ENCODE measurements at places on chromosomes 5 and 9. TPM values are rescaled to one million over a fixed set of nuclear protein-coding genes. Genes with fewer than 3 reads are reported as not detected.
A peak's percentile ranks its signal among the peaks of the same experiment; 100 is the strongest.

The PCDHB8 gene
- total RNA-seq: 3.5 TPM

The GABRA1 gene
- not detected for total RNA-seq

The SLC35A4 gene
- 22.9 TPM for total RNA-seq

The CD72 gene
- 6.0 TPM for total RNA-seq

GRCh38 chr5:77066823-77067442, 20.2 kb downstream of the ZBED3 start:
- no peak overlapping the region for H3K27ac ChIP-seq
- no peaks in the 10 kb centered on the region for H3K27me3 ChIP-seq
- H3K36me3 ChIP-seq: no peaks in the 10 kb centered on the region
- peaks cover 4% of the 10 kb centered on the region for H3K4me1 ChIP-seq

DNA sequence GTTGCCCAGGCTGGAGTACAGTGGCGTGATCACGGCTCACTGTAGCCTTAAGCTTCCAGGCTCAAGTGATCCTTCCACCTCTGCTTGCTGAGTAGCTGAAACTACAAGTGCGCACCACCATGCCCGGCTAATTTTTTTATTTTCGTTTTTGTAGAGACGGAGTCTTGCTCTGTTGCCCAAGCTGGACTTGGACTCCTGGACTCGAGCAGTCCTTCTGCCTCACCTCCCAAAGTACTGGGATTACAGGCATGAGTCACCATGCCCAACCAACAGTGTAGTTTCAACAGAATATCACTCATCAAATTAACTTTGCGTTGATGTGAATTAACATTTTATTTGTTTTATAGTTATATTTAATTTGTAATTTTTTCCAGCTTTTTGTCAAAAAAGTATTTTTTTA, 45.3 kb downstream of the WDR70 start:
- H3K27ac ChIP-seq: no peak overlapping the region
- H3K4me3 ChIP-seq: no peak overlapping the region
- H3K4me1 ChIP-seq: no peaks in the 10 kb centered on the region
- H3K36me3 ChIP-seq: no peaks in the 10 kb centered on the region

GRCh38 chr5:102811972-102812371, 56.9 kb downstream of the PAM start:
- no peaks in the 10 kb centered on the region for H3K27me3 ChIP-seq
- no peaks in the 10 kb centered on the region for H3K36me3 ChIP-seq
- no peak for DNase-seq
- no peaks in the 10 kb centered on the region for H3K4me1 ChIP-seq
- H3K4me3 ChIP-seq: no peak overlapping the region

DNA sequence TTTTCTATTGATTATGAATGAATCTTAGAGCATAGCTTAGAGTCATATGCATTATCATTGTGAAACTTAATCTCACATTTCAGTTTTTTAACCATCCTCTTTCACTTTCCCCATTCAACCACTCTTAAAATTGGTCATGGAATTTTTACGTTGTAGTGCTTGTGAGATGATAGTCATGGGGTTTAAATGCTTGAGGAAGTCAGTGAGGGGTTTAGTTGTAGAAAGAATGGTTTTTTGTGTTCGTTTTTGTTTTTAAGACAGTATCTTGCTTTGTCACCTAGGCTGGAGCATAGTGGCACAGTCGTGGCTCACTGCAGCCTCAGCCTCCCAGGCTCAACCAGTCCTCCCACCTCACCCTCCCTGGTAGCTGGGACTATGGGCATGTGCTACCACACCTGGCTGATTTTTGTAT, 19.6 kb downstream of the UGCG start:
- peaks cover 33% of the 10 kb centered on the region for H3K36me3 ChIP-seq
- no peaks in the 10 kb centered on the region for H3K27me3 ChIP-seq
- no peak overlapping the region for H3K4me3 ChIP-seq
- peaks cover 50% of the 10 kb centered on the region for H3K4me1 ChIP-seq
- no peak for DNase-seq
- H3K27ac ChIP-seq: no peak overlapping the region

GRCh38 chr5:72494623-72495124, 12.5 kb downstream of the ZNF366 start:
- H3K27ac ChIP-seq: peak overlapping the region; percentile 49
- H3K4me3 ChIP-seq: no peak overlapping the region
- H3K4me1 ChIP-seq: no peaks in the 10 kb centered on the region
- DNase-seq: no peak

Data from tibial nerve (tissue), 4 donors.